ENCODE measurements at places on chromosomes 7 and 10.

- no peak for DNase-seq
Observed at GRCh38 chr10:82288461-82288881, 413.5 kb downstream of the NRG3 start.

- no peak for DNase-seq
Observed at GRCh38 chr7:142454862-142455261, 197.0 kb upstream of the PRSS58 start.

GRCh38 chr10:81036257-81036656 lies 498.6 kb downstream of the SH2D4B start:
- DNase-seq, result no peak

DNA sequence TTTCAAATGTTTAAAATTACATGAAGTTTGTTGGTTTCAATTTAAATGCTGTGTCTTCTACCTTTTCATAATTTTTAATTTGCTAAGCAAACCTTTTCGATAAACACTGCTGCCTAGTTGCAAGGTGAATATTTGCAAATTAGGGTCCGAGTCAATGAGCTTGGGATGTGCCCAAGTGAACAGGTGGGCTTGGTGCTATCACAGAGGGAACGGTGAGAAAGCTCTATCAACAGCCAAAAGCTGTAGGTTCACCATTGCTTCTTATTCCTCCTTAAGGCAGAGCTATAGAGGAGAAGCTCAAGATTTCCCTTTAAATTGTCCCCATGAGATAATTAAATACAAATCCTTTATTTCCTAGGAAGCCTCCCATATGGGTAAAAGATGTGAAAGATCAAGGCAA lies 245.3 kb upstream of the CELF2 start:
- DNase-seq, result no peak

- DNase-seq, result no peak
Observed at GRCh38 chr10:49726593-49726992, 35.5 kb downstream of the OGDHL start.

DNA sequence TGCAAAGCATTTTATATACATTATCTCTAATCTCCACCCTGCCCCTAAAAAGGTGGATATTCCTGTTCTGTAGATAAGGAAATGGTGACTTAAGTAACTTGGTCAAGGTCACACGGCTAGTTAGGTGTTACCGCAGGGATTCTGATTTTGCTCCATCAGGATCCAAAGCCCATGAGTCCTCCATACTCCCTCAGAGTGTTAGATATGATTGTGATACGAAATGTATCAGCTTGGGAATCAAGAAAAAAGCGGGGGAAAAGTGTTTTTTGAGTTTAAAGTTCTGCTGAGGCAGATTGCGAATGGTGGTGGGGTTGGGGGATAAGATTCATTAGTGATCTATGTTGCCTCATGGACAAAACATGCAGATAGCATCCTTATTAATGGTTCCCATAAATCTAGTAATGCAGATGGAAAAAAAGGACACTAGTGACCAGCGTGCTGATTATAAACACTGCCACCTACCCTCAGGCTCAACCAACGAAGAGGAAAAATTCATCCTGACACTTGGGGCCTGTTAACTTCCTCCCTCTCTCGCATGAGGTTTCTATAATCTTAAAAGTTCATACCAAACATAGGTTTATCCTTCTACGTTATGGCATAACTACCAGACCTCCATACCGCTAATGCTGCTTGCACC lies 2.3 kb downstream of the ICA1 start:
- DNase-seq, result no peak

DNA sequence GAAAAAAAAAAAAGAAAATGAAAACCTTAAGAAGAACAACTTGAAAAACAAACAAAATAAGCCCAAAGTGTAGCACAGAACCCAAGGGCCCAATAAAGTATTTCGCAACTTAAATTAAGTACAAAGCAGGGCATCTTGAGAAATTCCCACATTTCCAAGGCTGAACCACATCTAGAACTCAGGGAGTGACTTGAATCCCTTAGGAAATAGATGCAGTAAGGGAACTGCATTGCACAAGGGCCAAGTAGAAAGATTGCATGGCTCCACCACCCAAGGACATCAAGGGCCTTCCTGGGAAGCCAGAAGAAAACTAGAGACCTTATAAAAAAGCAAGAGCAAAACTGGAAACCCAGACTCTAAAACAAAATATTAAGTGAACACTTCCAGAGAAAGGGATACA lies 352.7 kb downstream of the CXCL12 start:
- no peak for DNase-seq

DNA sequence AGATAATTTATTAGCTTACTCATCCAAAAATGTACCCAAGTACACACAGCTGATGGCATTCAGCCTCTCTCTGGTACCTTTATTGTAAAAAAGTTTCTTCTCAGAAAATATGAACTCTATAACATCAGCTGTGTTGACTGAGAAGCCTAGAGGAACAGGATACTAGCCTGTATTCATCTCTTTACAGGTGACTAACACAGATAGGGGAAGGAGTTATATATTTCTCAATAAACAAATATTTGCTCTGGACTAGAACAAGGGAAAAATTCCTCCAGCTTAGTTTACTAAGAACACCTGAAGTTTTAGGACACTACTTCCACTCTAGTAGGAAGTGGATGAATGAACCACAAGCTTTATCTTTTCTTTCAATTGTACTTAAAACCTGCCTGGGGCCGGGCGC lies 67.8 kb downstream of the ZNF248 start:
- DNase-seq, result no peak

GRCh38 chr7:33048257-33048656 lies 14.3 kb downstream of the NT5C3A start:
- no peak for DNase-seq

DNA sequence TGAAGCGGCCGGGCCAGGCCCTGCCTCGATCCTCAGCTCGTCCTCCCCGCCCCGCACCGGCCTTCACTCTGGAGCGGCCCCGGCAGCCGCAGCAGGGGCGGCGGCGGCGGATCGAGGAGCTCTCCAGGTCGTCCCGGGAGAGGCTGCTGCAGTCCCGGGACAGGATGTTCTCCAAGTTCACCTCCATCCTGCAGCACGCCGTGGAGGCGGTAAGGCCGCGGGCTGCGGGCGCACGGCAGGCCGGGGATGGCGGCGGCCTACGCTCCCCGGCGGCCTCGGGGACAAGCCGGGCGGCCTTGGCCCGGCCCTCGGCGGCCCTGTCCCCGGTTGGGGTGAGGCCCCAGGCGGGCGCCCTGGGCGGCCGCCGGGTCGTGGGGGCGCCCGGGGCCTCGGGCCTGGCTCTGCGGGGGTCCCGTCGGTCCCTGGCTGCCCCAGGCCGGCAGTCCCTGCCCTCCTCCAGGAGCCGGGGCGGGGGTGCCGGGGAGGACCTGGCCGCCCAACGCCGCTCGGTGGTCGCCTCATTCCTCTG lies 399 bp downstream of the FHIP2A start:
- peak; percentile 9 for DNase-seq

DNA sequence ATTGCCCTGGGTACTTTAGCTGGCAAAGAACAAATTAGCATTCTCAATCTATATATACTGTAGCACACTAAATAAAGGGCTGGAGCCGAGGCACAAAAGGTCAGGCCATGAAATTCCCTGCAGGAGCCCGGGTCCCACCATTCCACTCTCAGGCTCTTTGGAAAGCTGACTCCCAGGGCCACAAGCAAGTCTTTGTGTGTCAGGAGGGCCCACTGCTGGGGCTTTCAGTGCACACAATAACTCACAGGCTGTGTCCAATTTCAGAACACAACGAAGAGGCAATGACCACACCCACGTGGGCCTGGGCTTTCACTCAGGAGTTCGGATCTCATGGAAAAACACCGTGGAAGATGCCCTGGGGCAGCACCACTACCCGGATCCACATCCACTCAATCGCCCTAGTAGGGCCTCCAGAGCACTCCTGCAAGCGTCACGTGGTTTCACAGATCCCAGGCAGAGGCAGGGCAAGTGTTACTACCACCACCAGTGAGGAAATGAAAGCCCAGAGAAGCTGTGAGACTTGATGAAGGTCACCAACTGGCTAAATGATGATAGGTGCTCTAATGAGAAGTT lies 60.3 kb downstream of the COBL start:
- DNase-seq, result no peak

- no peak for DNase-seq
Observed at GRCh38 chr10:79046326-79046725, 22.4 kb upstream of the ZMIZ1 start.

GRCh38 chr7:120097020-120097419 lies 176.0 kb upstream of the KCND2 start:
- DNase-seq, result no peak

- no peak for DNase-seq
Observed at GRCh38 chr10:101829561-101830315, 11.5 kb upstream of the OGA start.

DNA sequence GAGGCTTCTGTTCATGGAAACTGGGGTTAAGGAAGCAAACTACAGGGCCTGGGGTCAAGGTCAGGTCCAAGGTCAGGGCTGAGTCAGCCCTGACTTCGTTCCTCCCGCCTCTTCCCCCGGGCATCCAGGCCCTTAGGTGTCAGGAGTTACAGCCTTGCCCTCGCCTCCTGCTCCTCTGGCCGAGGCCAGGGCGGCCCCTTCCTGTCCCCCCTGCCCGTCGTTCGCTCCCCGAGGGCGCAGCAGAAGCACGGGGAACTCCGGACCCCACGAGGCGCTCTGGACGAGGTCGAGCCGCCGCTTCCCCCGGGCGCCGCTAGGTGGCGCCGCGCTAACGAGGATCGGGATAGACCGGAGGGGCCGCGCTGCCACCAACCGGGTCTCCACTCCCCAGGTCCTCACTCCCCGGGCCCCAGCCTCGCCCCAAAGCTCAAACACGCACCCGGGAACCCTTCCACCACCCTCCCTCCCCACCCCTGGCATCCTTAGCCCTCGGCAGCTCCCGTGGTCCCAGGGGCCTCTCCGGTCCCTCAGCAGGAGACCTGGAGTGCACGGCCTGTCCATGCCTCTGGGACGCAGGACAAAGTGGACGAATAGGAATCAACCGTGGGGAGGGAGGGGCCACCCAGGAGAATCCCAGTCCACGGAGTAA lies 59.2 kb upstream of the MYL10 start:
- peak; percentile 84 for DNase-seq

DNA sequence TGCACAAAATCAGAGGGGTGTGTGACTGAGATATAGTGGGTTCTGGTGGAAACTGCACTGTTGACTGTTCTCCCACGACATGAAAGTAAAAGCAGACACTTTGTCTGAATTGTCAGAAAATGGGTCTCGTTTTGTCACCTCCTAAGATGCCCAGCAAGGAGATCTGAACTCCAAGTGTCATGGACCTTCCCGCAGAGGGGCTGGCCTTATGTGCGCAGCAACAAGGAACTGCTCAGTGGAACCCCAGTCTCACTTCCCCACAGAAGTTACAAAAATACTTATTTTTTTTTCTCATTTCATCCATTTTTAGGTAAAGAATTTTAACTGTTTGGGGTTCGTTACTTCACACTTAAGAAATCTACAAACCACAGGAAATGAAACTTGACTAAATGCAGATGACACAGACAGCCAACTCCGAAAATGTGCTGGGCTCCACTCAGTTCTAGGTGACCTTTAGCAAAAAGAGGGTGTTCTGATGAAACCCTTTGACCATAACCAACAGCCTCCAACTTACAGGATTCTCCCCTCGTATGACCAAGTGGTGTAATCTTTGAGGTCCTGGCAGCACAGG lies 115.0 kb downstream of the FAM107B start:
- peak; percentile 80 for DNase-seq

- no peak for DNase-seq
Observed at GRCh38 chr10:61465901-61466632, 12.9 kb upstream of the TMEM26 start.

DNA sequence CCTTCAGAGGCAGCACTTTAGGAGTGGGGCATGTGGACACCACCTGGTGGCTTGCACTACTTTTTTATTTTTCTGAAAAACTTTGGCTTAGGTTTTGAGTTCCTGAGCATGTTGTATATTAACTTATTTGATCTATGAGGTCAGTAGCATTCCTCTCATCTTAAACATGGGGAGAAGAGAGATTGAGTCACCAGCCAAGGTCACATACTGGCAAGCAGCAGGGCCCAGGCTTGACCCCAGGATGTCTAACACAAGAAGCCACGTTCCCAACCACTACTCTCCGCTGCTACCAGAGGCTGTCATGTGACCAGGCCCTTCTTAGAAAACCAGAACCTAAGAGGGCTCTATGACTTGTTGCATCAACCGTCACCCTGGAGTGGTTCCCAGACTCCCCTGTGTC lies 210.3 kb upstream of the GPR26 start:
- no peak for DNase-seq

DNA sequence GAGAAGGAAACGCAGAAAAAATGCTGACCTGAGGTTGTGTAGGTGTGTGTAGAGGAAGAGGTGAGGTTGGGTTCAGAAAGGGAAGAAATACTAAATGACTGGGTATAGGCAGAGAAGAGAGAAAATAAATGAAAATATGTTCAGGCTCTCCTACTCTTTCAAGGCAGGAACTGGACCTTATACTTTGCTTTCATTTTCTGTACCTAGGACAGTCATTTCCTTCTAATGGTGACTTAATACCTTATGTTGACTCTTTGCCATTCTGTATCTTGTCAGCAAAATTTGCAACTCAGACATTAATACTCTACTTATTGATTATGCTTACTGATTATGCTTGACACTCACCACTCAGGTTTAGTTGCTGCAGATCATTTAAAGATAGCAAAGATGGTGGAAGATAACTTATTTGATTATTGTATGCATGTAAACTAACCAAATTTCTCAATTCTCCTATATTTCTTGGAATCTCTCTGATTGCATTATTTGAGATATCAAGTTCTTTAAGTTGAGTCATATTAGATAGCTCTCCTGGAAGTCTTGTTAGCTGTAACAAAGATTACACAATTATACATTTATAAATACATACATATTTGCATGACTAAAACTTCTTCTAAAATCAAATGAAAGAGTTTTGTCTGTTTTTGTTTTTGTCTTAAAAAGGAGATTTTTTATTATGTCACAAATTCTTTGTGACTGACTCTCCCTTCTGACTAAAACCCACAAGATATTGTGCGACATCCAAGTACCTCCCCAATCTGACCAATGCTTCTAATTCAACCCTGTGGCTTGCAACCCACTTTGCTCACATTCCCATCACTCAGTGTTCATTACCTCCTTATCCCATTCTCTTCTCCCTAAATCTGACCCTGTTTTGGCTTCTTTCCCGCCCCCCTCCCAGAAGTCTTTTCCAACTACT lies 20.0 kb downstream of the LRRD1 start:
- DNase-seq, result peak; percentile 6

GRCh38 chr10:112235141-112235540 lies 48.1 kb upstream of the TECTB start:
- DNase-seq, result no peak

GRCh38 chr10:14592566-14592965 lies 182.1 kb downstream of the FAM107B start:
- no peak for DNase-seq

DNA sequence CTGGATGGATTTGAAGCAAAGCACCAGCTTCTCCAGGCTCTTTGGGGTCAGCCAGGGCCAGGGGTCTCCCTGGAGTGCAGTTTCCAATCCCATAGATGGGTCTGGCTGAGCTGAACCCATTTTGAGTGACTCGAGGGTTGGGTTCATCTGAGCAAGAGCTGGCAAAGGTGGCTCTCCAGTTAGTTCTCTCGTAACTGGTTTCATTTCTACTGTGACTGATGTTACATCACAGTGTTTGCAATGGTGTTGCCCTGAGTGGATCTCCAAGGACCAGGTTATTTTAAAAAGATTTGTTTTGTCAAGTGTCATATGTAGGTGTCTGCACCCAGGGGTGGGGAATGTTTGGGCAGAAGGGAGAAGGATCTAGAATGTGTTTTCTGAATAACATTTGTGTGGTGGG lies 14.2 kb downstream of the LEP start:
- no peak for DNase-seq

- no peak for DNase-seq
Observed at GRCh38 chr7:145313551-145313950, 477.7 kb upstream of the TPK1 start.
